Stimulated activated CD4-positive, alpha-beta T cell treated with anti-CD3 and anti-CD28 coated beads, TNF-alpha, amount 100 ng/mL, for 4 hours (primary cell): ENCODE measurements at places on chromosomes 11 and 22.

DNA sequence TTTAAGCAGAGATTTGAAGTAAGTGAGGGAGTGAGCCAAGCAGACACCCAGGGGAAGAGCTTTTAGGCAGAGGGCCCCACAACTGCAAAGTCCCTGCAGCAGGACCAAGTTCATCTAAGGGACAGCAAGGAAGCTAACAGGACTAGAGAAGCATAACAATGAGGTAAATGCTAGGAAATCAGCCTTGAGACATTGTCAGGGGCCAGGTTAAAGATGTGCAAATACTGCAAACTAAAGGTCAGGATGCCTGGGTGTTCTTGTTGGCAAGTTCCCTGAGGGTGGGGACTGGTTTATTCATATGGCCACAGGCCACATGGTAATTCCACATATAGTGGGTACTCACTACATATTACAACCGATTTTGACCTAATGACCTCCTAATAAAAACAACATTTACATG is 399.2 kb upstream of the NARS2 start:
- DNase-seq: no peak

- no peak for DNase-seq
These were observed 45.0 kb downstream of the IMMP1L start for GRCh38 chr11:31464436-31464835.

GRCh38 chr22:16847271-16847670 is 22.1 kb upstream of the XKR3 start:
- no peak for DNase-seq

- DNase-seq: no peak
These were observed 87.1 kb upstream of the CSNK2A3 start for GRCh38 chr11:11440144-11440543.

GRCh38 chr11:74442636-74443035 is 24.7 kb downstream of the KCNE3 start:
- DNase-seq: no peak

DNA sequence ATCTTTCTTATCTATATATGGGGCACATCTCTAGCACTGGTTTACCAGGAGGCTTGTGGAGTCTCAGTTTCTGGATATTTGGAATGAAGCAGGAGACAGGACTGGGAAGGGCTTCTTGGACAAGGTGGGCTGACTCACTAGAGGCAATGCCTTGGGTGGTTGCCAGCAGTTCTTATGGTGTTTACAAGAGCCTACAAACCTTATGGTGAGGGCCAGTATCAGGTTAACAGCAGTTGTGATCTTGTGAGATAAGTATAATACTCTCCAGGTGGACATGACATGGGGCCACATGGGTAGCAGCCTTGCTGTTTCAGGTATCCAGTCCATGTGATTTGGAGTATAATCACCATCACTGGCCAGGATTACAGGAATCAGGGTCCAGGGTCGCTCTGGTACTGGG is 10.2 kb downstream of the FUT4 start:
- no peak for DNase-seq

- no peak for DNase-seq
These were observed 138.3 kb downstream of the TMEM135 start for GRCh38 chr11:87176044-87176443.

- DNase-seq: no peak
These were observed 13.1 kb downstream of the UQCR10 start for GRCh38 chr22:29780220-29780619.

DNA sequence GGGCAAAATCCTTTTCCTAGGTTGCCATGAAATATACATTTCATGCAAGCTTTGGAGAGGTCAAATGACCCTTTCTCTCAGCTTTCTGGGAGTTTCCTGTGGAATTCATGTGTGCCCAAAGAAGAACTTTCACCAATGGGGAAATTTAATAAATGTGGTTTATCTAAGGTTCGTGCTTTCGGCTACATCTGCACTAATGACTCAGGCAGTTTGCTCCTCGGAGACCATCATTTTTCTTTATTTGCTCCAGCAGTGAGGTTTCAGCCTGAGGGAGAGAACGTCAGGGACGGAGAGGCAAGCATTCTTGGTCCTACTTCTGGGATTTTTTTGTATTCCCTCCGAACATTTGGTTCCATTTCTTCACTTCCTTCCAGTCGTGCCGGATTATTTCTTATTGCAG is 85.2 kb downstream of the FLI1 start:
- no peak for DNase-seq

GRCh38 chr22:46122980-46123693 is 27.2 kb upstream of the PPARA start:
- DNase-seq: peak; percentile 4

DNA sequence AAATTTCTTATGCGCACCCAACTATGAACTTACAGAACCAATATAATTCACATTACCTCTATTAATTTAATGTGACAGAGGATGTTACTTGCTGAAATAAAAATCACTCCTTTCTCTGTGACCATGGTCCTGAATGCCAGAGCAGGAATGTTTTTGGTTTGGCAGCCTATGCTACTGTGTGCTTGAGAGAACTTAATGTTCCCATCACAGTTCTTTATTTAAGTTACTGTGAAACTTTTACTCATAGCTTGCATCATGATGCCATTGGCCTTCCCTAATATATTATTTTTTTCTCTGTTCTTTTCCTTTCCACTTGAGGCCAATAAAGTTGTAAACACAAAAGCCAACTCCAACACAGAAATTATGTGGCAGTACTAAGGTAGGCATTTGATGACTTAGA is 142.2 kb downstream of the FAM76B start:
- no peak for DNase-seq

DNA sequence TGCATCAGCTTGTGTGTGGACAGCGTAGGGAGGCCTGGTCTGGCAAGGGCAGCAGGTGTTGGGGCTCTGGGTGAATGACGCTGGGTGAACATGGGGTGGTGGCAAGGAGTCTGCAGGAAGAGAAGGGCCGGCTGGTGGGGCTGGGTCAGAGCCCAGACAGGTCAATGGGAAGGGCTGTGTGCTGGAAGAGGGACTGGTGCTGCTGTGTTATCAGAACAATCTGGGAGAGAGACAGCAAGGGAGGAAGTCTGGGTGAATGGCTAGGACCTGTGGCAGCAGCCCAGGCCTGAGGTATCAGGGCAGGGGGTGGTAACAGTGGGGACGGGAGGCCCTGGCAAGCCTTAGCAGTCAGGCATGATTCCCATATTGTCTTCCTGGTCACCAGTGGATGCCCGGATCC is 206.7 kb downstream of the SNX19 start:
- no peak for DNase-seq

- no peak for DNase-seq
These were observed 13.2 kb upstream of the AMPD3 start for GRCh38 chr11:10441652-10442503.

DNA sequence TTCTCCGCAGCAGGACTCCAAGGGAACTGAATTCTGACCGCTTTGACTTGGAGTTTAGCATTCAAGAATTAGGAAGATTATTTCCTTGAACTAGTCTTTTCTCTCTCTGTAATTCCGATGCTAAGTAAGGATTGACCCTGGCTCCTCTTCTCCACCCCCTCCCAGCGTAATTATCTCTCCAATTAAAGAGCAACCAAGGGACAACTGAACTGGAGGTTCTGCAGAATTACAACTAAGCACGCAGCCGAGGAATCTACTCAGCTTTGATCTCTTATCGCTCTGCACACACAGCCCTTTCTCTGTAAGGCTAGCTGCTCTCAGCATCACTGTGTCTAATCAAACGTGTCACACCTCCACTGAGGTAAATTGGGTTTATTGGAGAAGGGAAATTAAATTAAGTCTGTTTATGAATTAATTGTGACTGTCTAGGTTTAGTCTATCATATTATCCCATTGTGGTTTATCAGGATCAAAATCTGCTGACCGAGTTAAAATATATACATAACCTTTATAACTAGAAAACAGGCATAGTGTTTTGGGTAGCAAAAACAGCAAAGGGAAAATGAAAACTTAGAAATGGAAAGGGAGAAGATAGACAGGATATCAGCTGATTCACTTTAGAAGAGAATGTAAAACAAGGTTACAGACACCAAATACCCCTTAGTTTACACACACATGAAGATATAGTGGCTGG is 241.3 kb upstream of the LARGE1 start:
- DNase-seq: no peak

DNA sequence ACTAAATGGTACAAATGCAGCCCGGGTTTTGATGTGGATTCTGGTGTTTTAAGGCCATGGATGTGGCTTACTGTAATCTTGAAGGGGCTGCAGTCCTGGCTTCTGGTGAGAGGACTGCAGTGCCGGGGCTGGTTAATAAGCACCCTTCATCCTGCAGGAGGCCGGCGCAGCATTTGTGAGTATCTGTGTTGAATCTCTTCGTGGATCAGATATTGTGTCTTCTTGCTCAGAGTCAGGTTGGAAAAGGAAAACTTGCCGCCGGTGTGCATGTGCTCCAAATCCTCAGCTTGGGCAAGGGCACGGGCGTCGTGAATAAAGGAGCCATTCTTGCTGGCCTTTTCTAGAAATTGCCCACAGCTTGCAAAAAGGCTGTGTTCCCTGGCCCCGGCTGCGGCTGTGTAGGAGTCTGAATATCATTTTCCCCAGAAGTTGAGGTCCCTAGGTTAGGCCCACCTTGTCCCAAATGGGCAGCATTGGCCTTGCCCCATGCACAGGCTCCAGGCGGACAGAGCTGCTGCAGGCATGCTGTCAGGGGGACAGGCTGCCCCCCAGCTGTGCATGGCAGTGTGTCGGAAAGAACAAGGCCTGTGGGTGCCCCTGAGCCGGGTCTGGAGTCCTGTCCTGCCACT is 28.9 kb upstream of the PARVB start:
- DNase-seq: no peak

GRCh38 chr11:802693-803466 is 2.2 kb downstream of the PIDD1 start:
- DNase-seq: no peak

DNA sequence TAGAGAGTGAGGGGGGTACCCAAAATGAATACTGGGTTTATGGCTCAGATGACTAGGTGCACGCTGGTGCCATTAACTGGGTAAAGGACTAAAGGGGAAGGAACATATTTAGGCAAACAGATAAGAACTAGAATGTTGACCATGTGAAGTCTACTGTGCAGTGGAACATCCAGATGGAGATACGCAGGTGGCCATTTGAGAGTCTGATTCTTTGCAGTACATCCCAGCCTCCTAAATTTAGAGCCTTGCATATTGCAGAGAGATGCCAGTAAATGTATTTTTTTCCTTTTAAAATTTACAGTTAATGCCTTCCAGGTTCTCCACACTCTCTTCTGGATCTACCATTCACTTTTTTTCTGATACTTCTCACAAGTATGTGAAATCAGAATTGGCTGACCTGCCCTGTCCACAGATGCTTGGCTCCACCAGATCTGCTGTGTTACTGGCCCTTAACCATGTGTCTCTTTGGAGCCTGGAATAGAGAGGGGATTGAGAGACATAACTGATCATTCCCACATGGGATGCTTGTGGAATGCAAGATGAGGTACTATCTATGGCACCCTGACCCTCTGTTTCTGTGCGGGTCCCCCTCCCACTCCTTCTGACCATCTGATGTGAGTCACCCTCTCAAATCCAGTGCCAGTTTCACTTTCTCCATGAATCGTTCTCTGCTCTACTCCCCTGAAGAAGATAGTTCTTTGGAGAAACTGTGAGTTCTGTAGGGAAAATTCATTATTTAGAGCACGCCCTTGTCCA is 77.0 kb upstream of the NCAM1 start:
- DNase-seq: no peak

GRCh38 chr11:95088946-95089619 is 563 bp upstream of the ENDOD1 start:
- no peak for DNase-seq

DNA sequence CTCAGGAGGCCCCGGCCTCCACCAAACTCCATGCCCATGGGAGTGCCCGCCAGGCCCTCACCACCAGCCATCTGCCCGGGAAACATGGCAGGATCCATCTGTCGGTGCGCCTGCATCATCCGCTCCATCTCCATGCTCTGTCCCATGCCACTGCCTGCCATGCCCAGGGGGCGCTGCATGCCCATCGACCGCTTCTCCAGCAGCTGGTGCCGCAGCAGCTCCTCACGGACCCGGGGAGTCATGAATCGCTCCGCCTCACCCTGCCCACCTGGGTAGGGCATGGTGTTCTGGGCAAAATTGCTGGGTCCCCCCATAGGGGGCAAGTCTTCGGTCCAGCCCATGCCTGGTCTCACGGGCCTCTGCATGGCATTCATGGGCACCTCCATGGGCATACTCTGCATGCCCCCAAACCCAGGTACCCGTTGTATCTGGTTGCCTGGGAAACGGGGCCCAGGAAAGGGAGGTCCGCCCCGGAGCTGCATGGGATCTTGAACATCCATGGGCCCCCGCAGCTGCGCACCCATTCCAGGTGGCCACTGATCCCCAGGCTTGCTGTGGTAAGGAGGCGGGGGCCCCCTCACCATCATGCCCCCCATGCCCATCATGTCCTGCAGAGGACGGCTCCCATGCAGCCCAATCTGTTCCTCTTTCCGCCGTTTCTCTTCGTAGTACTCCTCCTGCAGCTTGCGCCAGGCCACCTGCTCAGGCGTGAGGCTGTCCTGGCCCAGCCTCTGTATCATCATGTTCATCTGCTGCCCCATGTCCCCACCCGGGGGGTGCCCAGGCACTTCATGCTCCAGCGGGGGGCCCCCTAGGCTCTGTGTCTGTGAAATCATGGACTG is 18.0 kb downstream of the CXCR5 start:
- no peak for DNase-seq

GRCh38 chr22:36424901-36425579 is 37.3 kb upstream of the MYH9 start:
- no peak for DNase-seq

DNA sequence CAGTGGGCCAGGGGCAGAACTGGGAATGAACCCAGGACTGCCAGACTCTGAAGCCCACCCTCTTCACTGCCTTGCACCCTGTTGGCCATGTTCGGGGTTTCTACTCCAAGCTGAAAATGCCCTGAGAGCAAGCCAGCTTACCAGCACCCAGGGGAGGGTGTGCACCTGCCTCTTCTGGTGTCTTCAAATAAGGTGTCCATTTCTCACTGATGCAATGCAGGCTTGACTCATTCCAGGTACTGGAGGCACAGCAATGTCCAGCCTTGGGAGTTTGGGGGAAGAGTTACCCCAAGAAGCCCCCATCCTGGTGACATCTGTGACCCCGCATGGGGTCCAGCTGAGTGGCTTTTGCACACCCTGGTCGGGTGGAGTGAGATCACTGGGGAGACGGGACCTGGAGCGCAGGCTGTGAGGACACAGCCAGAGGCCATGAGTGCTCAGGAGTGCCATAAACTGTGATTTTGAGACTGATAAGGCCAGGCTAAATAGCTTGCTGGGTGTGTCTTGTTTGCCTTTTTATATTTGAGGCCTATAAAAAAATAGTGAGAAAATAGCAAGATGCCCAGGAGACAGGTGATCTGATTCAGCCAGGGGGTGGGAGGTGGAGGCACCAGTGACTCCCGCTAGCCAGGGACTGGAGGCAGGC is 4.6 kb upstream of the CERK start:
- DNase-seq: no peak
